OCI-LY7 (cell line): ENCODE measurements at places on chromosomes 6 and 20. TPM values are rescaled to one million over a fixed set of nuclear protein-coding genes. Genes with fewer than 3 reads are reported as not detected.

TNNC2 gene
- not detected in 2 replicates for total RNA-seq

- DNase-seq, result no peak
These were observed 157.4 kb downstream of the PKHD1 start for GRCh38 chr6:51929934-51930574.

- DNase-seq, result peak; percentile 27
These were observed 128.0 kb downstream of the PHACTR1 start for GRCh38 chr6:12844284-12845223.

DNA sequence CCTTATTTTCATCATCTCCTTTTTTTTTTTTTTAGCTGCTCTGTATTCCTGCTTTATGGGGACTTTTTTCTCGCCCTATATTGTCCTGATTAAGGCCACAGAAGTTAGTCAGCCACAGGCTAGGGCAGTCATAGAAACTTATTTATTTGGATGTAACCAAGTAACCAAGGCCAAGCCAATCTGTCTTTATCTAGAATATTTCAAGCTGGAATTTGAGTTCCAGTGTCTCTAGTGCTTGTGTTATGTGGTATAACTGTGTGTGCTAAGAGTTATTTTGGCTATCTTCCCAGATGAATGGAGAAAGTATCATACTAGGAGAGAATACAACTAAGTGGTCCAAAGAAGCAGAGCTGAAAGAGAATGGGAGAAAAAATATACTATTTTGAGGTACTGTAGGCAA is 751.5 kb downstream of the CBLN4 start:
- no peak for DNase-seq

GRCh38 chr20:51757226-51757625 is 11.0 kb downstream of the ATP9A start:
- DNase-seq, result no peak

DNA sequence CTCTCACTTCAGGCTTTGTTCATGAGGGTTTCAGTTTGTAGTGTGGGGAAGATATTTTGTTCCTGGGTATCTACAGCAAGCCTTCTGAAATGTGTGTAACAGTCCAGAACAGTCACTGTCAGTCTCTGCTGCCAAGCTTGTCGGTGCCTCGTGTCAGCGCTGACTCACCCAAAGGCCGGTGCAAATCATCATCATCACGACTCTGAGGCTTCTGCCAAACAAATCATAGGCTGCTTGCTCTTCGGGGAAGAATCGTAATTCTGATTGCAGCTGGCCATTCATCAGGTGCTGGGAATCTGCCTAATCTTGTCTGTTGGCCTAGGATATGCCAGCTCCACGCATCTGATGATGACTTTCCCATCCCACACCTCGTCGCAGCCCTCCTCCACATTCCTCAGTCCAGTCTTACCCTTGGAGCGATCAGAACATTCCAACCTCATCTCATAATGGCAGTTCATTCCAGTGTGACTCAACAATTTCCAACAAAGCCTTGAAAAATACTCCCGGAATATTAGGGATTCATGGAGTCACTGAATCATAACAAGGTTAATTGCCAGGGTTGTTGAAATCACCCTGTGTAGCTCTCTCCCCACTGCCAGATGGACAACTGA is 40.9 kb downstream of the ALDH8A1 start:
- DNase-seq, result no peak

GRCh38 chr6:89611666-89612065 is 26.9 kb downstream of the LYRM2 start:
- DNase-seq, result peak; percentile 28

- no peak for DNase-seq
These were observed 45.3 kb upstream of the TRDN start for GRCh38 chr6:123681957-123682462.

DNA sequence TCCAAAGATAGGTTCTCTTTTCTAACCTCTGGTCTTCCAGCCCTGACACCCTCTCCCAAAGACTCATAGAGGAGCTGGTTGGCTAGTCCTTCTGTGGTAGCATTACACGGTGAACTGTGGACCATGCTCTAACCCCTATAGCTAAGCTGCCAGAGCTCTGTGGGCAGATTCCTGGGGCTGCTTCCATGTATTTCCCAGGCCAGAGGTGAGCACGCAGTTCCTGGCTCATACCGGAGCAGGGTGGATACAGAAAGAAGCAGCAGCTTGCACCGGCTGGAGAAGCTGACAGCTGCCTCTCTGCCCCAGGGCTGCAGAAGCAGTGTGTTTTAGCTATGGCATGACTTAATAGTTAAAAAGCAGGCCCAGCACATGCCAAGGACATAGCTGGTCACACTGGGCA is 84.1 kb upstream of the FOXP4 start:
- DNase-seq, result no peak

DNA sequence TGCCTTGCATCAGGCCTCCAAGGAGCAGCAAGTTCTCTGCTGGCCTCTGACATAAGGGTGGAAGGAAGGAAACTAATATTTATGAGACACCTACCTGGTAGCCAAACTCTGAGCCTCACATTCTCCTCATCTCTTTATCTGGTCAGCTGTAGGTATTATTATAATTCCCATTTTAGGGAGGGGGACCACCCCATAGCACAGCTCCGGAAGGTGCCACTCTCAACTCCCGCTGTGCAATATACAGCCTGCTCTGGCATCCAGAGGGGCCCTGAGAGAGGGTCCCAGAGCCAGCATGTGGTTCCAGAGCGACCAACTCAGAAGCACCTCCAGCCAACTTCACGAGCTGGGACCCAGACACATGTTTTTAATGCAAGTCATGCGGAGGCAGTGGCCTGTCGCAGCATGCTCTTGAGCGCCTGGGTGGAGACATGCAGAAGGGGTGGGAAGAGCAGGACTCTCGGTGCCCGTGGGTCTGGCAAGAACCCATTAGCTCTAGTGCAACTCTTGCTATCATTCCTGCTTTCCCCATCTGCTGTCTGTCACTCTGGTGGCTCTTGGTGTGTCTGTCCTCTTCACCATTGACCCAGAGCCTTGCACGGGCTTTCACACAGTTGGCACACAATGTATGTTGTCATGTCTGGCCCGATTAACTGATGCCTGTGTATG is 15.0 kb upstream of the MYMX start:
- DNase-seq, result no peak

DNA sequence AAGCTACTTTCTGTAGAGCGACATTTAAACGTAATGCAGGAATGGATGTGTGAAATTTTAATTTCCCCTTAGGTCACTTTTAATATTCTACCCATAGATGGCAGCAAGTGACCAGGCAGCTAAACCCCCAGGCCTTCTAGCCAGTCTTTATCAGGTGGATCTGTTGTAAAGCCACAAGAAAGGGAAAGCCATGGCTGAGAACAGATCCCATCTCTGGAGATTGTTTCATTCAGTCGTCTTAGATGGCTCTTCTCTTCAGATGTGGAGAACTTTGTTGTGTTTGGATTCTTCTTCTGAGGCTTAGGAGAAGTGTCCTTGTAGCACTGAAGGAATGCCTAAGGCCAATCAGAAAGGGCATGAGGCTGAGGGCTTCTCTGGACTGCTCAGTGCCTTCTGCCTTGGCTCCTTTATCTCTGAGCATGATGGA is 15.8 kb upstream of the RNF182 start:
- no peak for DNase-seq

KHDRBS2 gene
- total RNA-seq, result 6.8 and 7.6 TPM in 2 replicates

- DNase-seq, result no peak
These were observed 30.6 kb downstream of the MTHFD1L start for GRCh38 chr6:150895928-150896632.

DNA sequence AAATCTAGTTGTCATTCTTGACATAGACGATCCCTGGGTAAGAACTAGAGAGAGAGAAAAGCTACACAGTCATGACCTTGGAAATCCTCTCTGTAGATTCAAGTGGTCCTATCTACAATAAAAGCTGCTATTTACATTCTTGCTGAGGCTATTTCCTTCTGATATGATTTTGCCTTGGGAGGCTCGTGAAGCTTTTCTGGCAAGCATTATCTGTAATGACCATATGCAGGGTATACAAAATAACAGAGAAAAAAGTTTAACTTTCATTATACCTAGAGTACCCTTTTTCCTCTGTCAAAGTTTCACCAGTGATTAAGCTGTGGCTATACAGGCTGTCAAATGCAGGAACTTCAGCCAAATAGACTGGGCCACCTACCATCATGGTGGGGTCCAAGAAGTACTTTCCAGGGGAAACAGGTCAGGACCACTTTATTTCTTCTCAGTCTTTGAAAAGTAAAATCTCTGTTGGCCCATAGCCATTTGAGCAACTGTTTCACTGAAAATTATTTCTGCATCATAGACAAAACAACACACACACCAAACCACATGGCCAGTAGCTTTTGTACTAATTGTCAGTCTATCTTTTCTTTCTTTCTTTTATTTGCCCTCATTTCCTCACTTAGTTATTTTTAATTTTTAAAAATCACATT is 677.0 kb upstream of the ID4 start:
- no peak for DNase-seq

PRICKLE4 gene
- 1.2 and 2.6 TPM in 2 replicates for total RNA-seq

- no peak for DNase-seq
These were observed 51.9 kb downstream of the CD24 start for GRCh38 chr6:106922626-106923025.

PROKR2 gene
- total RNA-seq, result not detected in 2 replicates

- DNase-seq, result no peak
These were observed 850.9 kb downstream of the TFAP2A start for GRCh38 chr6:9564021-9564420.

DNA sequence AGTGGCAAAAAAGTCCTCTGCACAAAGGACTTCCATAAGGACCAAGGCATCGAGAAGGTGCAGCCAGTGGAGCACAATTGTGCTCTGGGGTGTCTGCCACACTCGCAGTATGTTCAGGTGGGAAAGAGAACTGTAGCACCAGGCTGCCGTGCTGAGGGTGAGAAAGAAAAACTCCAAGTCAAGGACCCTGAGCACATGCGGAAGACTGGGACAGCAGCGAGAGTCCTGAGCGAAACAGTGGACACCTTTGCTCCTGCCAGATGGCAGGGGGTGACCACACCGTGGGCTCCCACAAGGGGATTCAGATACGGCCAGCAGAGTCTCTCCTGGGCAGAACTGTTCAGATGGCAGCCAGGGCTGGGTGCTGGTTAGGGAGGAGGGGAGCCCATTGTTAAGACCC is 73.6 kb downstream of the POPDC3 start:
- no peak for DNase-seq

DNA sequence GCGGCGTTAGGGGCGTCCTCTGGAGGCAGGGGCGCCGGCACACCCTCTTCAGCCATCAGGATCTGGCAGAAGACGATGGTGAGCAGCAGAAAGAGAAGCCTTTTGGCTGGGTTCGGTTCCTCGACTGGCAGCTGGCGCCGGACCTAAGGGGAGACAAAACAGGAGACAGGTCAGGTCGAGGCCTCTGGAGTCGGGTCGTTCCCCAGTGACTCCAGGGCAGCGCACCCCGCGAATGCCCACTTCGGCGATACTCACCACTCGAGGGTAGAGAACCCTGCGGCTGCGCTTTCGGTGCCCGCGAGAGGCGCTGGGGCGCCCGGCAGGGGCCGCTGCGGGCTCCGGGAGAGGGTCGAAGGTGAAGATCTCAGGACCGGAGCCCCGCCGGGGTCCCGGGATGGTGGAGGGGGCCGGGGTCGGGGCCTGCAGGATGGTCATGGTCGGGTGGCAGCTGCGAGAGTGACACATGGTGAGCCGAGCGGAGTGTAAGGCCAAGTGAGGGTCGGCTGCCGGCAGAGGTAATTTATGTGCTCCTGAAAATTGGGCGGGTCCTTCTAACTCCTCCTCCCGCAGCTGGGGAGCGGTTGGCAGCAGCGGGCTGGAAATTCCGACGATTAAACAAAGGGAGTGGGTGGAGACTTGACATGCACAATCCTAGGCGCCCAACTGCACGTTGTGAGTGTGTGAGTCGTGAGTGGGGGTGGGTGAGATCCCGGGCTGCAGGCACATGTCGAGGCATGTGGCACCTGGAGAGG is at the start of gene IER3:
Gene IER3, minus strand, starts transcription at position 494 of the 752 bp plus-strand sequence. Its CDS starts 29 bp downstream, at position 465.
- peak; percentile 67 for DNase-seq

GRCh38 chr6:170114187-170114945 is 176.5 kb downstream of the DLL1 start:
- no peak for DNase-seq

QRSL1 gene
- total RNA-seq, result 71.8 and 77.9 TPM in 2 replicates

MYH7B gene
- 0.63 and 0.70 TPM in 2 replicates for total RNA-seq

GRCh38 chr6:75249837-75250236 is 6.2 kb upstream of the COX7A2 start:
- no peak for DNase-seq

DNA sequence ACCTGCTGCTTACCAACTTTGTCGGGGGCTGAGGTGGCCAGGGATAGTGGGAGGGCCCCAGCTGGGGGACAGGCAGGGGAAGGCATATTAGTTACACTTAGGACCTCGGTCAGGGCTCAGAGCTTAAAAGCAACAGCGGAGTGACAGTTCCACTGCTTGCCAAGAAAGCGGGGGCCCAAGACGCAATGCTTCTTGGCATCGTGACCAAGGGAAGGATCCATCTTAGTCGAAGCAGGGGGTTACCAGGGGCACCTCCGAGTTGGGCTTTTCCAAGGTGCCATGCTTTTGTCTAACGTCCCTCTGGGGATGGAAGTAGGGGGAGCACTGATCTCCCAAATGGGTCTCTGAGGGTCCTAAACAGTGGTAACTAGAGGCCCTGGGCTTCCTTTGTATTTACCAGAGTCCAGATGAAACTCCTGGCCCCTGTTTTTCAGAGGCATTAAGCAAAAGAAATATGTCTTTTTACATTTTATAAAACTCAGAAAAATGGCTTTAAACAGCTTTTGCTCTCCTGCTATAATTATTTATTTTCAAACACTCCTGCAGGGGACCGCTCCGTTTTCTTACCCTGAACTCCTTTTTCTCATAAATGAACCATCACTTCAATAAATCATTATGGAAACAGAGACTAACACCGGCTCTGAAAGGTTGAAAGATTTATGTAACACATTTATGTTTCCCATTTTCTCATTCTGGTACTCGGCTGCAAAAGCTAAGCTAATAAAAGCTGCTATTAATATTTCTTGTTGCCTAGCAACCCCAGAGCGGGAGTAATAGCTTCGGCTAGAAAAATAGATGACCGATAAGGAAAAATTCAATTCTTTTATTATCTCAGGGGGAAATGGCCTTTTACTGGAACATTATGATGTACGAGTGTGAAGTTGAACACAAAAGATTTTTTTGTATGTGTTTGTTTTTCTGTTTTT is 100.4 kb downstream of the TOX2 start:
- no peak for DNase-seq

DNA sequence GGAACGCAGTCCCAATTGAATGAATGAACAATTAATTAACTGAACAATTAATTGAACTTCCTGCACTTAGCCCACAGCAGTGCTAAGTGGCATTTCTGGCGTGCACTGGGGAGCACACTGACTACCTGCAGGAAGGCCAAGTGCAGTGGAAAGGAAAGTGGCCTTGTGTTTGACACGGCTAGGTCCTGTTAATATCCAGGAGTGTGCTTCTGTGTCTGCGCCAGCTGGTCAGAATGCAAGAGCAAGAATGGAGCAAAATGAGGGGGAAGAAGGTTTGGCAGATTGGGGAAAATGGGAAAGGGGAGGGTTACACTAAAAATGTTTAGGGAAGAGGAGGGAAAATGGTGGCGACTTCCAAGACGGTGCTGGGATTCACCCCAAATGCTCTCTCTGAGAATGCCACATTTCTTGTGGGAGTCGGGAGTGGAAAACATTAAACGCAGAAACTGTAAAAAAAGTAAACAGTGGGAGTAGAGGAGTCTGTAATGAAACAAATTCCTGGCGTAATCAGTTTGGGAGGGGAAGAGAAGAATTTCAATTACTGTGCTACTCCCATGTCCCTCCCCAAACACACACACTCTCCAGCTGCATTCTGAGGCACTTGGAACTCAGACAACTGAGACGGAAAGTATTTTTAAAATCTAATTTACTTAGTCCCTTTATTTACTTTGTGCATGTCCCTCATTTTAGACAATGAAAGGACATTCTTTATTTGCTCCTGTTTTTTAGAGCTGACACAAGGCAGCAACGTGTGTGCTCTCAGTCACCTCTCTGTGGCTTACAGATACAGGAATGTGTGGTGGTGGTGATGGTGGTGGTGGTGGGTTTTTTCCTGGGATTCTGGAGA is 64.1 kb downstream of the CLIC5 start:
- no peak for DNase-seq

- DNase-seq, result peak; percentile 69
These were observed 56.0 kb downstream of the CTNNBL1 start for GRCh38 chr20:37749620-37750403.
